SK-N-SH treated with all-trans-retinoic acid at 6 μM for 48 hours (cell line): ENCODE measurements at places on chromosomes 2 and 18.

- peak; percentile 88 for ATAC-seq
Observed at GRCh38 chr2:135818937-135819610, 17.9 kb downstream of the LCT start.

DNA sequence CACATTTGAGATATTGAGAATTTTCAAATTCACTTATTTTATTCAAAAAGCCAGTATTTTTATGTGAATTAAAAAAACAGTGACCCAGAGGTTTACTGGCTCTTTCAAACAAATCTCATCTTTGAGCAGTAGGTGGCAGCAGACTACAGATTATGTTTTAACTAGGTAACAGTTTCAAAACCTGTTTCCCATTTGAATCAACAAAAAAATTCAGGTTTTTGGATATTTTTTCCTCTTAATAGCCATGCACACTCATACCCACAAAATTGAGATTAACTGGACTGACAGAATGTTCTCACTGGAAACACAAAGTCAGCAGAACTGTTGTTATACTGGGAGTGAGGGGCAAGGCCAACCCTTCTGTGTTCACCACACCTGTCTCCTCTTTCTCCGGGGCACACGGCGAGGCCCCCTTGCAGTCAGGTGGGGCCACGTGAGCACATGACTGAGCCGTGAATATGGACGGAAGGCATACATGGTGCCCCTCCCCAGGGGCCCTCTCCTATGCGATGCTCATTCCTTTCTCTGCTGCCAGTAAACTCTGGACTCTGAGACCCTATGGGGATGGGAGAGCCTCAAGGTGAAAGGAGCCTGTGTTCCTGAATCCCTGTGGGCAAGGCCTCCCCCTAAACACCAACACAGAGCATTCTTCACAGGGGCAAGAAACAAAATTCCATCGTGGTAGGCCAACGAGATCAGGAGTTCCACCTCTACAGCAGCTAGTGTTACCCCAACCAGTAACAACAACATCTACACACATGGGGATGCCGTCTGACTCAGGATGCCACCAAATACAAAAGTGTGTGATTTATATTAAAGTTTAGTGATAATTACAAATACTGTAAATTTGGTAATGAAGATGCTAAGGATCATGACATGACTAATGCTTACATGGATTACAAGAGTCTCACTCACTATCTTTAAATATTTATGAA, 80.4 kb downstream of the LPIN2 start:
- peak; percentile 73 for ATAC-seq

GRCh38 chr18:59509481-59510442, 150.7 kb upstream of the LMAN1 start:
- ATAC-seq, result no peak

- ATAC-seq, result no peak
Observed at GRCh38 chr2:33573657-33574056, 25.4 kb downstream of the FAM98A start.

DNA sequence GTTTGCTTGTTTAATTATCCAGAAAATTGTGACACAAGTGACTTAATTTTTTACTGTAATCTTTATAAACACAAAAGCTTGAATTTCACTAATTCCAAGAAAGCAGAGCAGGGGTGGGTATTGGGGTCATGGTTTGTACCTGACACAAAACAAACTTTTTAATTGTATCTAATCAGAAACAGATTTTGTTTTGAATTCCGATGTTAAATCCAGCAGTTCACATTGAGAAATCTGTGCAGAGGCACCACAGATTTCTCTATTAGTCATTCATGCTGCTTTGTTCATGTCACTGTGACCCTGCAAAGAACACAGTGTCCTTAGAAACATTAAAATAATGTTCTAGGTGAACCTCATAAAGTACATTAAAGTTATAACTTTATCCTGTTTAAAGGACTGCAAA, 443.4 kb downstream of the NYAP2 start:
- ATAC-seq, result 0 out of 3 replicates have a peak, but pooled peaks have one; percentile 36

- ATAC-seq, result no peak
Observed at GRCh38 chr18:37309861-37310260, 255.7 kb downstream of the CELF4 start.

- ATAC-seq, result no peak
Observed at GRCh38 chr2:48824116-48824515, 68.6 kb upstream of the LHCGR start.
